ENCODE measurements at places on chromosomes 4 and X.

GRCh38 chrX:111090458-111090857 lies 5.5 kb upstream of the PAK3 start:
- no peak for DNase-seq

- DNase-seq, result no peak
Observed at GRCh38 chrX:38465686-38466085, 95.7 kb upstream of the TSPAN7 start.

GRCh38 chr4:101696276-101697010 lies 94.1 kb upstream of the BANK1 start:
- DNase-seq, result no peak

GRCh38 chr4:28225050-28225449 lies 1364.4 kb downstream of the STIM2 start:
- DNase-seq, result no peak

- DNase-seq, result no peak
Observed at GRCh38 chrX:136130931-136131833, 16.2 kb upstream of the FHL1 start.

DNA sequence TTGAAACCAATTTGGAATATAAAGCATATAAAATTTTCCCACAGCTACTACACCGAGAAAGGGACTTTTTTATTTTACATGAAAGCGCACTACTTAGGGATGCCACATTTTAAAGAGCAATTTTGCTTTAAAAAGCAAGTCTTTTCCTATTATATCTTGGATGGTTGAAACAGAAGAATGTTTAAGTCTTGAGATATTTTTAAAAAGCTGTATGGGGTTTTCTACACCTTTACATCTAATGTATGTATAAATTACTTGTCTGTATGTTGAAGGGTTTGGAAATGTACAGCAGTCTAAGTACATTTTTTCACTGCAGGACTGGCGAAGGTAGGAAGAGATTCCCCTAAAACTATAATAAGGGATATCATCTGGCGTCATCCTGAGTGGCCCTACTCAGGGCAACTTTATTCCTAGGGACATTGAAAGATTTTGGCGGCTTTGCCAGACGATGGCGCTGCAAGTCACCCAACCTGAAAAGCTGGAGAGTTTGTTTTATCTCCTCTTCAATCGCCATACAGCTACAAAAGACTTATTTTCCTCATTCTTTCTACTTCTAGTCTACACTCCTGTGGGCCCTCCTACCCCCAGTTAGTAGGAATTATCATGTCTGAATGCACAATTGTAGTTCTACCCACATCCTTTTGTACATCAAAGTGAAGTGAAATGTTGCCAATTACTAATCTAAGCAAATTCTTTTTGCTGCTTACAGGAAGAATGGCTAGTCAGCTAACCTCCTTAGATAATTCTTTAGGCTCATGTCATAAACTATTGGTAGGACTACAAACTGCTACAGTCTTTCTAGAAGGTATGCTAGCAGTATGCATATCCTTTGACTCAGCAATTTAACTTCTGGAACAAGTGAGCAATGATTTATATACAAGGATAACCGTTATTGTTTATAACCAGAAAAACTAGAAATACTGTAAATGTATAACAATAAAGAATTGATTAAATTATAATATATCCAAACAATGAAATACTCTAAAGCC lies 782 bp upstream of the NEK1 start:
- DNase-seq, result no peak

GRCh38 chrX:54484666-54485065 lies 11.4 kb downstream of the FGD1 start:
- no peak for DNase-seq

DNA sequence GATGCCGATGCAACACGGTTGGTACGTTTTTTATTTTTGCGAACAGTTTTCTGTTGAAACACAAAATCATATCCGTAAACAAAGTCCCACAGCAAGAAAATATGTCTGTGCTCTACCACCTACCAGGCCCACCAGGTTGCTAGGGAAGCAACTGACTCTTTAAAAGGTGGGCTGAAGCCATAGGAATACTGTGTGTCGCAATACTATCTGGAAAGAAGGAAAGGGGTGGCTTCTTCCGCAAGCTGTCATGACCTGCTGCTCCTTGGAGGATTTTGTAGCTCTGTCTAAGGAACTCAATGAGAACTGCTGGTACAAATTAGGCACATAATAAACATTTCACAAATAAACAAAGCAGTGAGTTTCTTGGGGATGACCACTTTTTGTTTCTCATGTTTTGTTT lies 46.5 kb downstream of the BEND2 start:
- no peak for DNase-seq

DNA sequence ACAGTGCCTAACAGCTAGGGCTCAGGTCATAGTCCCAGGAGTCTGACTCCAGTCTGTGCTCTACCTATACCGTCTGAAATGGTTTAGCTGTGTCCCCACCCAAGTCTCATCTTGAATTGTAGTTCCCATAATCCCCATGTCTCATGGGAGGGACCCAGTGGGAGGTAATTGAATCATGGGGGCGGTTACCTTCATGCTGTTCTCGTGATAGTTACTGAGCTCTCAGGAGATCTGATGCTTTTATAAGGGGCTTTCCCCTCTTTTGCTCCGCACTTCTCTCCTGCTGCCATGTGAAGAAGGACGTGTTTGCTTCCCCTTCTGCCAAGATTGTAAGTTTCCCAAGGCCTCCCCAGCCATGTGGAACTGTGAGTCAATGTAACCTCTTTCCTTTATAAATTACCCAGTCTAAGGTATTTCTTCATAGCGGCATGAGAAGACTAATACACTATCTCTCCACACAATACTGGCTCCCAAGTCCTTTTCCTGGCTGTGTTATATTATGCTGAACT lies 110.8 kb downstream of the AFAP1 start:
- DNase-seq, result no peak

GRCh38 chr4:15237648-15238230 lies 190.1 kb upstream of the C1QTNF7 start:
- no peak for DNase-seq

GRCh38 chrX:138897621-138898492 lies 186.3 kb upstream of the FGF13 start:
- no peak for DNase-seq

GRCh38 chr4:163127621-163128020 lies 39.1 kb downstream of the NAF1 start:
- DNase-seq, result no peak

DNA sequence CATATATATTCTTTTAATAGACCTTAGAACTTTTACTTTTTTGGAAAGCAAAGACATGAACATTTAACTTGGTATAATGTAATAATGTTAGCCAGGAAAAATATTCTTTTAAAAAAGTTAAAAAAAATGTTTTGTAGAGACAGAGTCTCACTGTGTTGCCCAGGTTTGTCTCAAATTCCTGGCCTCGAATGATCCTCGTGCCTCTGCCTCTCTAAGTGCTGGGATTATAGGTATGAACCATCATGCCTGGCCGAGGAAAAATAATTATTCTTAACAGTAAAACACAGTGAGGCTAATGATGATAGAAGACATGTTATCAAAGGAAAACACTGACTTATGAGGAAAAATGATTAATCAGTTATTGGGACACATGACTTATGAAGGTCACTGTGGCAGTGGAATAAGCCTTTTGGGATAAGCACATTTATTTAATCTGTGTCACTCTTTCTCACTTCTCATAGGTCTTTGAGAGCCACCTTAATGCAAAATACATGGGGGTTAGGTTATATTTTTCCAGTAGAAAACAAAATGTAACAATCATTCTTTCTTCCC lies 6.0 kb upstream of the BMP2K start:
- DNase-seq, result no peak

DNA sequence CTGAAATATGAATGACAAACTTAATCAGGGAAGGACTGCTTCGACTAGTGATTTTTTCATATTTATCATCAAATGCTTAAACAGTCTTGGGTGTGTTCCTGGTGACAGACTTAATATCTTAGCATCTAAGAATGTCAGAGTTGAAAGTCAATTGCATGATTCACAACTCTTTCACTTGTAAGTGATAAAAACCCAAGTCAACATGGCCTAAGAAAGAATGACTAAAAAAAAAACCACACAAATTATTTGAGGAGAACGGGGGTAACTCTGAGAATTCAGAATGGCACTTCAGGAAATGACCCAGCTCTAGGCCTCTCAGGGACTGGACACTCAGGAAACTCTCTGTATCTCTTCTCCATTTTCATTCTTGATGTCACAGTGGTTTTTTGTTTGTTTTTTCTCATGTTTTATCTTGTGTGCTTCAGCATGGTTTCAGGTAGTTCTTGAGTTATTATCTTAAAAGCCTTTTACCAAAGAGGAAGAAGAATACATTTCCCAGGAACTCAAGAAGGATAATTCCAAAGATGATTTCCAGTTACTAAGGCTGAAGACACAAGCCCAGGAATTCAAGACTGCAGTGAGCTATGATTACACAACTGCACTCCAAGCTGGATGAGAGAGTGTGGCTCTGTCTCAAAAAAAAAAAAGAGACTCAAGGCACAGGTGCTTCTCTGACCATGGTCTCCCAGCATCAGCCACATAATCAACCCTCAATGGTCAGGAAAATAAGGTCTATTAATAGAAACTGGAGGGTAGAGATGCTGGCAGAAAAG lies 1697.8 kb upstream of the IGFBP7 start:
- no peak for DNase-seq

DNA sequence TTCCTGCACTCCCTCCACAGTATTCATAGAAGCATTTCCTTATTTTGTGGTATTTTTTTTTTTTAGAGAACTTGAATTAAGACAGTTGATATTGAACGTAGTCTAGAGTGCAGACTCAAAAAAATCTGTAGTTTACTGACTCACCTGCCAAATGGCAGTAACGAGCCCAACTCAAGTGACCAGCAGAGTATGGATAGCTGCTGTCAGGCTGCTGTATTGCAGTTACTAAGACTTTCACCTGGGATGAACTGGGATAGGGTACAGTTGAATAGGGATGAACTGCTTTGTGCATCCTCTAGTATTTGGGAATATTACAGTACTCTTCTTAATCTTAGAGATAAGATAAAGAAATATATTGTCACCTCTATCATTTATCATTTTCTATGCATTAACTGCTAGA lies 7.0 kb upstream of the SLC7A11 start:
- no peak for DNase-seq

- DNase-seq, result no peak
Observed at GRCh38 chr4:3707423-3708102, 58.6 kb upstream of the ADRA2C start.

GRCh38 chrX:130049821-130050220 lies 60.5 kb downstream of the ELF4 start:
- DNase-seq, result no peak

DNA sequence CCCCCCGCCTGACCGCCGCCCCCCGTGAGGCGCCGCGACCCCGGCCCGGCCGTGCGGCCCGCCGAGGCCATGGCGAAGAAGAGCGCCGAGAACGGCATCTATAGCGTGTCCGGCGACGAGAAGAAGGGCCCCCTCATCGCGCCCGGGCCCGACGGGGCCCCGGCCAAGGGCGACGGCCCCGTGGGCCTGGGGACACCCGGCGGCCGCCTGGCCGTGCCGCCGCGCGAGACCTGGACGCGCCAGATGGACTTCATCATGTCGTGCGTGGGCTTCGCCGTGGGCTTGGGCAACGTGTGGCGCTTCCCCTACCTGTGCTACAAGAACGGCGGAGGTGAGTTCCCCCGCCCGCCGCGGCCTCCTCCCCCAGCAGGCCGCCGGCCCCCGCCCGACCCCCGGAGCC lies 780 bp downstream of the SLC6A8 start:
- DNase-seq, result no peak

GRCh38 chr4:152458801-152459302 lies 77.0 kb downstream of the FBXW7 start:
- DNase-seq, result no peak

DNA sequence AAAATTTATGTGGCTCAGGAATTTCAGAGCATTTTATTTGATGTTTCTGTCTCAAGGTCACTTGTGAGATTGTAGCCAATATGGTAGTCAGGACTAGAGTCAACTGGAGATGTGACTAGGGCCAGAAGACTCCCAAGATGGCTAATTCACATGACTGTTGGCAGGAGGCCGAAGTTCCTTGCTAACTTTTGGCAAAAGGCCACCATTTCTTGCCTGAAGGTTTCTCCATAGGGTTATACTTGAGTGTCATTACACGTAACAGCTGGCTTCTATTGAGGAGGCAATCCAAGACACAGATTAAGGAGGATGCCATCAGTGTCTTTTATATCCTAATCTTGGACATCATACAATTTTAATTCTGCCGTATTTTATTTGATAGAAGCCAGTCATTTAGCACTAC lies 162.3 kb upstream of the MAOA start:
- no peak for DNase-seq

DNA sequence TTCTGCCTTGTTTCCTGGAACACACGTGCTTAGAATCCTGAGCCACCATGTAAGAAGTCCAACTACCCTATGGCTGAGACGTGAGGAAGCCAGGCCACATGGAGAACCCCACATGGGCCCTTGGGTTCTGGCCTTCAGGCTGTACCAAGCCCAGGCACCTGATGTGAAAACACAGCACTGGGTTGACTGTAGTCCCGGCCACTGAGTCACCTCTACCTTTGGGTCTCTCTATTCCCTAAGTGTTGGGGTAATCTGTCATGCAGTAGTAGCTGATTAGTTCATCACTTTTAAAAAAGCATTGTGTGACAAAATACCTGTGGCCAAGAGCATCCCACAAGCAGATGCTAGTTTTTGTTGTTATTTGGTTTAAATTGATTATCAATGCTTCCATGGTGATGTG lies 24.3 kb downstream of the CFAP97 start:
- no peak for DNase-seq

DNA sequence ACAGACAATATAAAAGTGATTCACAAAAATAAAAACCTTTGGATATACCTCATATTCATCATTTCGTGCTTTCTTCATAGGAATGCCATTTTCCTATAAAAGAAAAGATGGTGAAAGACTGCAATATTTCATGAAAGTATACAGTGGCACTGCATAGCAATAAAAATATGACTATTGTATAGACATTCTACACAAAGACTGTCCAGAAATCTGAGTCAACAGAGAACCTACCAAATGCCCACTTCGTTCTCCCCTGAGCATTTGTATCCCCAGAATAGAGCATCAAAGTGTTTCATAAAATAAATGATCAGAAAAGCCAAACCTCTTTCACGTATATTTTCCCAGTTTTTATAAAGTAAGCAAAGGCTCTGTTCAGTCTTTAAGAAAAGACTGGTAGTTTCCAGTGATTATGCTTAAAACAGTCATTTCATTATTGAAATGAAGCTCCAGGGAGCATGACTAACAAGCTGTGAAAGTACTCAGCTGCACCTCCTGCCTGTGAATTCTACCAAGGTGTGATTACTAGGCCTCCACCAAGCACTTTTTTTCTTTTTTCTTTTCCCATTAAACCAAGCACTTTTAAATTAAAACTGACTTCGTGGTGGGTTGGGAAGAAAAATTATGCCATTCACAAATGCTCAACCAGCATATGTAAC lies 20.2 kb downstream of the PPA2 start:
- DNase-seq, result no peak

- no peak for DNase-seq
Observed at GRCh38 chr4:8114456-8115202, 44.0 kb downstream of the ABLIM2 start.

DNA sequence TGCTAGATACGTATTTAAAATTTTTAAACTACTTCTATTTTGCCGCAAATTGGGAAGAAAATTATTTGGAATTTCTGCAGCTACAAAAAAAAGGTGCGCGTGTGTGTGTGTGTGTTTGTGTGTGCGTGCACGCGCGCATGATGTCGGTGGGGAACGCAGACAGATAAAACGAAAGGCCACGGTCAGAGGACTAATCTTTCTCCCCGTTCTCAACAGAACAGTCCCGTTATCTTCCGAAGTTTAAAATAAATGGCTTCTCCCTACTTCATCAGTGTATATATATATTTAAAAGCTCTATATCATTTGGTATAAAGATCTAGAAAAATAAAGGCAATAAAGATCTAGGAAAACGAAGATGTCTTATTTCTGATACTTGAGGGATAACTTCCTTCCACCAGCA lies 1.5 kb downstream of the MGARP start:
- no peak for DNase-seq

Data from activated naive CD8-positive, alpha-beta T cell treated with anti-CD3 and anti-CD28 coated beads, Interleukin-2, amount 50 U/mL, for 16 hours (primary cell).